ENCODE measurements at places on chromosomes 12 and 14. TPM values are rescaled to one million over a fixed set of nuclear protein-coding genes. Genes with fewer than 3 reads are reported as not detected.

CYP27B1 gene
- total RNA-seq: under 0.01 TPM

RBM25 gene
- 19.3 TPM for total RNA-seq

GARIN6 gene
- not detected for total RNA-seq

IL22 gene
- not detected for total RNA-seq

SLC25A47 gene
- total RNA-seq: 0.52 TPM

VIPAS39 gene
- 41.2 TPM for total RNA-seq

KRT75 gene
- total RNA-seq: not detected

TRHDE gene
- total RNA-seq: 6.8 TPM

ART4 gene
- not detected for total RNA-seq

GMFB gene
- total RNA-seq: 42.8 TPM

PRIMA1 gene
- 0.52 TPM for total RNA-seq

CFAP54 gene
- total RNA-seq: 2.1 TPM

NOXRED1 gene
- 0.52 TPM for total RNA-seq
